ENCODE measurements at places on chromosomes 12 and 14.

GRCh38 chr14:87652278-87652677, 340.7 kb downstream of the GALC start:
- no peak for DNase-seq

GRCh38 chr12:20282401-20282800, 85.9 kb upstream of the PDE3A start:
- DNase-seq, result no peak

DNA sequence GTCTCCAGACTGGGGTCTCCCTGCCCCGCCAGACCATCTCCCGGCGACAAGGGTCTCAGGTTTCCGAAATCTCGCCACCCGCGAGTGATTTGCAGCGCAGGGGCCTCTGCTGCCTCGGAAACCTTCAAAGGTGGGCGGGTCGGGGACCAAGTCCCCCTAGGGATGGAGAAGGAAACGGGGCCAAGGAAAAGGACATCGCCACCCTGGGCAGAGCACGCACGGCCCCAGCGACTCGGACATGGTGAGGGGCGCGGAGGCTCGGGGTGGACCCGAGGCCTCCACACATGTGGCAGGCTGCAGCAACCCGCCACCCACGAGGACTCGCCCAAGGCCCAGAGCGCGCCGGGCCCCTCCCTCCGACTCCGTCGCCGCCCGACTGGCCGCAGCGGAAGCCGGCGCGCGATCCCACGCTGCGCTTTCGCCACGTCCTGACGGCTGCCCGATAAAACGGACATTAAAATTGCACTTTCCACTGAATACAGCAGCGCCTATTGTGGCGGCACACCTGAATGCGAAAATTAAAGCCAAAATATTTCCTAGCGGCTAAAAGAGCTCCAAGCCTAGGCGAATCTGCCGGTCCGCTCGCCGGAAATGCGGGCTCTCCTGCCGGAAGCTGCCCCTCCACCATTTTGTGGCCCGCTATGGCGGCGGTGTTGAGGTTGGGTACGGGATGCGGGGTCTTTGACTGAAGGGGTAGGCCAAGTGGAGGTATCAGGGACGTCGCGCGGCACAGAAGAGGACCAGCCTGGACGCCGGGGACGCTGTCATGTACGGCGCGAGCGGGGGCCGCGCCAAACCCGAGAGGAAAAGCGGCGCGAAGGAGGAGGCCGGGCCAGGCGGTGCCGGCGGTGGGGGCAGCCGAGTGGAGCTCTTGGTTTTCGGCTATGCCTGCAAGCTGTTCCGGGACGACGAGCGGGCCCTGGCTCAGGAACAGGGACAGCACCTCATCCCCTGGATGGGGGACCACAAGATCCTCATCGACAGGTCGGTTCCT, at the start of gene SFSWAP:
TSS of gene SFSWAP (plus strand) at position 627 of the 994 bp plus-strand sequence. CDS start at position 767, 140 bp downstream.
- peak; percentile 20 for DNase-seq

- no peak for DNase-seq
These were observed at the start of gene ANHX for GRCh38 chr12:133235401-133236112. Gene ANHX, minus strand, starts transcription at chr12:133235877. Its CDS starts 1,521 bp downstream, at chr12:133234356.

GRCh38 chr14:65476273-65476941, 63.9 kb downstream of the FUT8 start:
- DNase-seq, result no peak

DNA sequence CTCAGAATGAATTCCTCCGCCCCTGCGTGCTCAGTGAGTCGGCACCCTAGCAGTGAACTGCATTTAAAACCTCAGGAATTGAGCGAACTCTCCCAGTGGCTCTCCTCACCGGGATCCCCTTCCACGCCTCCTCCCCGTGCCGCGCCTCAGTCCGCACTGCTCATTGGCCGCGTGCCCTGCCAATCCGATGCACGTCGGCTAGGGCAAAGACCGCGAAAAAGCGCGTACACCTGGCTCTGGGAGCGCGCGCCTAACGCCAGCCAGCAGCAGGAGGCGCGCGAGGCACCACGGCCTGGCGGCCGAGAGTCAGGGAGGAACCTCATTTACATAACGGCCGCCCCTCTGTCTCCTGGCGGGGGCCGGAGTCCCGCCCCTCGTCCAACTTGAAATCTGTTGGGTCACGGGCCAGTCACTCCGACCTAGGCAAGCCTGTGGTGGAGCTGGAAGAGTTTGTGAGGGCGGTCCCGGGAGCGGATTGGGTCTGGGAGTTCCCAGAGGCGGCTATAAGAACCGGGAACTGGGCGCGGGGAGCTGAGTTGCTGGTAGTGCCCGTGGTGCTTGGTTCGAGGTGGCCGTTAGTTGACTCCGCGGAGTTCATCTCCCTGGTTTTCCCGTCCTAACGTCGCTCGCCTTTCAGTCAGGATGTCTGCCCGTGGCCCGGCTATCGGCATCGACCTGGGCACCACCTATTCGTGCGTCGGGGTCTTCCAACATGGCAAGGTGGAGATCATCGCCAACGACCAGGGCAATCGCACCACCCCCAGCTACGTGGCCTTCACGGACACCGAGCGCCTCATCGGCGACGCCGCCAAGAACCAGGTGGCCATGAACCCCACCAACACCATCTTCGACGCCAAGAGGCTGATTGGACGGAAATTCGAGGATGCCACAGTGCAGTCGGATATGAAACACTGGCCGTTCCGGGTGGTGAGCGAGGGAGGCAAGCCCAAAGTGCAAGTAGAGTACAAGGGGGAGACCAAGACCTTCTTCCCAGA, at the start of gene HSPA2:
TSS of gene HSPA2 (plus strand) at position 534 of the 995 bp plus-strand sequence. CDS start at position 643, 109 bp downstream.
- DNase-seq, result peak; percentile 98

DNA sequence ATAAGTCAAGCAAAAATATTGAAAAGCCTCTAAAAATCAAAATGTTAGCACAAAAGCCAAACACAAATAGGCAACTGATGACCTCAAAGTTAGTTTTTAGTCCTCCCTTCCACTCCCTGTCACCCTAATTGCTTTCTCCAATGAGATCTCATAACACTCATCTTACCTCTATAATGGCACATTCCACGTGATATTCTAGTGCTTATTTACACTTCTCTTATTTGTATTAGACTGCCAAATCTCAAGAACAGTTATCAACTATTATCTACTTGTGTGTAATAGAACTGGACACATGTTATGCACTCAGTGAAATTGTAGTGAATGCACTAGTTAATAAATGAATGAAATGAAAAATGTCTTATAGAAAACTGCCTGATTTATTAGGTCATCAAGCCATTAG, 55.5 kb upstream of the AVPR1A start:
- no peak for DNase-seq

DNA sequence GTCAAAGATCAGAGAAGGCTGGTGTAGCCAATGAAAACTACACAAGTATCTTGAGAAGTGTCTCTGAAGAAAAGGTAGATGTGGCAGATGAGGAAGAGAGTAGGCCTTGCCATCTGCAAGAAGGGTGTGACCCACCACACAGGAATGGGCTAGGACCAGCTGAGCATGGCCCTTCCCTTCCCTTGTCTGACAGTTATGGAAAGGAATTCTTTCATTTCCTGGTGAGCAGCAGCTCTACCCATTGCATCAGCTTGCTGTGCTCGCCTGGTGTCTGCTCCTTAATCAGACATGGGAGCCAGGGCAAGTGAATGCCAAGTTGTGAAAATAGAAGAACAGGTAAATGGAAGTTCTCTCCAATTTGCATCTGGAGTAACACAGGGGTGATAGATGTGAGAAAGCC, 145.2 kb upstream of the KRR1 start:
- peak; percentile 74 for DNase-seq

GRCh38 chr14:64680013-64680713, 24.1 kb upstream of the PLEKHG3 start:
- DNase-seq, result no peak

- no peak for DNase-seq
These were observed 5.4 kb downstream of the VSIG10 start for GRCh38 chr12:118098401-118098800.

GRCh38 chr14:104584557-104584956, 5.0 kb downstream of the C14orf180 start:
- DNase-seq, result no peak

GRCh38 chr14:74583689-74584434, 28.2 kb downstream of the LTBP2 start:
- no peak for DNase-seq

DNA sequence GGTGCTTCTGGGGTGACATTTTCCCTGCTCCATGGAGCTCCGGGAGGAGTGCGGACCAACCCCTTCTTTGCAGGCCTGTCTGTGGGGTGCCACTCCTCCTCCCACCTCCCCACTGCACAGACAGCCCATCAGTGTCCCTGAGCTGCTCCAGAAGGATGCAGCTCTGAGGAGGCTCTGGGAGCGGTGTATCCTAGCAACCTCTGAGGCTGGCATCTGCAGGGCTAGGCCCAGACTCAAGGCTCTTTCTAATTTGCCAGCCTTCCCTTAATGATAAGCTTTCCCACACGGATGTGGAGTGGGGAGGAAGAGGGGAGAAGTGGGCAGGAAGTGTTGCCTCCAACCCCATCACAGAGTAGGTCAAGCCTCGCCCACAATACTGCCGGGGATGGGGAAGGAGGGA, 59.7 kb downstream of the CALM1 start:
- no peak for DNase-seq

DNA sequence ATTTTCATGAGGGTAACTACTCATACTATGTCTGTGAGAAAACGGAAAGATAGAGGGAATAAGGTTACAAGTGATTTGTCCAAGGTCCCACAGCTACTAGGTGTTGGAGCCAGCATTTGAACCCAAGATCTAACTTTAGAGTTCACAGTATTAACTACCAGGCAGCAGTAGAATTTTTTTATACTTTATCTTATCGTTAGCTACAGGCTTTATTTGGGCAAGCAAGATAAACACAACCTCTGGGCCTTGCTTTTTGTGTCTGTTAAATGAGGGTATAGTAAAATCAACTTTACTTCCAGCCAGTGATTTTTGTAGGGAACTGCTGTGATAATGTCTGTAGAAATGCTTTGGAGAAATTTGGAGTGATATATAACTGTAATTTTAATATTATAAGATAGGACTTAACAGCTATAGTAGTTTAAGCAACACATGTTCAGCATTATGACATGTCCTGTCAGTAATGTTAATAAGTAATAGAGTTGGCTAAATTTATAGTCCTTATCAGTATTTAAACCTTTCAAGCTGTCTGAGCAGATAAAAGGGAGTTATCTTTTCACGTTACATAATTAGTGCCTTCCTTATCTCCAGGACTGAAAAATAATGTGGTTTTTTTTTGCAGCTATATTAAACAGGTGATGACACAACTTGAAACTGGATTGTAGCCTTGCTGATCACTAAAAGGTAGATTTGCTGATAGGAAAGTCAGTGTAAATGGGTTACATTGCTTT, 12.8 kb downstream of the LEMD3 start:
- DNase-seq, result no peak

- DNase-seq, result no peak
These were observed 58.3 kb upstream of the ANP32D start for GRCh38 chr12:48414021-48414420.

DNA sequence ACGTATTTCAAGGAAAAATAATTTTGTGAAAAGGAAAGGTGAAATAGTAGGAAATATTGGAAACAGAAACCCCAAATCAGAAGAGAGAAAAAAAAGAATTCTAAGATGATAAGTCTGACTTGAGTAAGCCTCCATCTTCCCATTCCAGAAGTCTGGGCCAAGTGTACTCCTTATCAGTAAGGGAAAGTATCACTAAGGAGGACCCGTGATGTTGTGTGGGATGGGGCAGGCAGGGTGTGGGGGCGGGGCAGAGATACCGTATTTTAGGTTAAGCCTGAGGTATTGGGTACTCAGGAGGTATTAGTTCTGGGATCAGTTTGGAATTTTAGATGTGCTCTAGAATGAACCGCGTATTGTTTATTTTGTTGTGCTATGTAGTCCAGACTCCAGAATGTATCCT, 33.8 kb upstream of the PSMA6 start:
- no peak for DNase-seq

DNA sequence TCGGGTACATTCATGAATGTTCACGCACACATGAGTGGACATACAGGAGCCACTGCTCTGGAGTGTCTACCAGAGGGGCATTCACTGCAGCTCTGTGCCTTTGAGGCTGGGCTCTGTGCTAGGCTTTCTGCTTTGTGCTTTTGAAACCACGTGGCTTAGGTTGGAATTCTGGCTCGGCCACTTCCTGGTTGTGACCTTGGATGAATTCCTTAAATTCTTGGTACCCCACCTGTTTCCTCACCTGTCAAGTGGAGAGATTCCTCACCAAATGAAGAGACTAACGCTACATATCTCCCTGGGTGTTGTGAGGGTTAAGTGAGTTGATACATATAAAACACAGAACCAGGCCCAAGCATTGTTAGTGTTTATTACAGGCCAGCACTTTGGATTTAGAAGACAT, 842.8 kb downstream of the VRK1 start:
- no peak for DNase-seq
